ENCODE measurements at places on chromosomes 4 and X.

- no peak for DNase-seq
Measured at GRCh38 chr4:4696530-4696929, 154.7 kb upstream of the STX18 start.

DNA sequence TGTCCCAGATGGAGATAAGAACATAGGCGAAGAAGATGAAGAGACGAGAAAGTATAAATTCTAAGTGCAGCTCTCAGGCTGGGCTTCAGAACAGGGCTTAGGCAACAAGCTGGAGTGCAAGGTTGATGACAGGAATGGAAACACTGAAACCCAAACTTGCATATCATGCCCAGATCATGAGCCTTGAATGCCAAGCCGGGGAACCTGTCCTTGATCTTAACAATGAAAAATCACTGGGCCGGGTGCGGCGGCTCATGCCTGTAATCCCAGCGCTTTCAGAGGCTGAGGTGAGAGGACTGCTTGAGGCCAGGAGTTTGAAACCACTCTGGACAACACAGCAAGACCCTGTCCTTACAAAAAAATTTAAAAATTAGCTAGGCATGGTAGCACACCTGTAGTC is 17.2 kb downstream of the AFAP1 start:
- no peak for DNase-seq

GRCh38 chr4:148693913-148694649 is 251.9 kb upstream of the NR3C2 start:
- DNase-seq, result no peak

DNA sequence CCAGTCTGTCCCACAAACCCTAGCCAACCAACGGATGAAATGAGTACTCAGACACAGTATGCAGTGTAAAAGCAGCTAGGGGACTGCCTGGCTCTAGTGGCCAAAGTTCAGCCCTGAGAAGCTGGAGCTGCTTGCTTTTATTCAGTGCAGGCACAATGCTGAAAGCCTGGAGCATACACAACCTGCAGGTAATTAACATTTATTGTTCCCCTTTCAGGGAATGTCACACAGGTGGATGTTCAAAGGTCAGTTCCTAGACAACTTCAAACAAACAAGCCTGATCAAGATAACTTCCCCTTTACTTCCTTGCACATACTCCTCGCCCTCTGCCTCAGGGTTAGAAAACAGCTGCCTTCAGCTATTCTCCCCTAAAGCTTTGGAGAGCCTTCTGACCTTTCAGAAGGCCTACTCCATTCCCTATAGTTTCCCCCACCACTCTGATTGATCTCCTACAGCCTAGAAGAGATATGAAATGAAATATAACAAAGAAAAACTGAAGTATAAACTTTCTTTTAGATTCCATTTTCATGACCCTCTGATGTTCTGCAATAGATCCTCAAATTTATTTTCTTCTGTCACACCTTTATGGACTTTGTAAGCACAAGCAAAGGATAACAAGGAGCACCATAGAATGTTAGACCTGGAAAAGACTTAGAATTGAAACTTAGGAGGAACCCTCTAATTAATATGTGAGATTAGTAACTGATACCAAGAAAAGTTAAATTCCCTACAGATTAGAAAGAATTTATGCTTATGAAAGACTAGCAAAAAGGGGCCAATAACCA is 6.8 kb upstream of the DCAF8L1 start:
- DNase-seq, result no peak

- DNase-seq, result no peak
Measured at GRCh38 chr4:24979554-24979953, 51.2 kb downstream of the LGI2 start.

GRCh38 chrX:134032441-134032840 is 47.0 kb upstream of the GPC3 start:
- DNase-seq, result no peak

DNA sequence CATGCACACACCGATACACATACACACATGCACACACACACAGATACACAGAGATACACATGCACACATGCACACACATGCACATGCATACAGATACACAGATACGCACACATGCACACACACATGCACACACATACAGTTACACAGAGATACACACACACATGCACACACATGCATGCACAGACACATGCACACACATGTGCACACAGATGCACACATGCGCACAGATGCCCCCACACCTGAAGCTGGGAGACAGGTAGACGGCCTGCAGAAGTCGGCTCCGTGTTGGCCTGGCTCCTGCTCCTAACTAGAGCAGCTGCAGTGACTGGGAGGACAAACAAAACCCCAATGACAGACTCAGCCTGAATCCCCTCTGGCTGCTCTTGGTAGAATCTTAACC is 46.8 kb downstream of the PSAPL1 start:
- DNase-seq, result no peak

DNA sequence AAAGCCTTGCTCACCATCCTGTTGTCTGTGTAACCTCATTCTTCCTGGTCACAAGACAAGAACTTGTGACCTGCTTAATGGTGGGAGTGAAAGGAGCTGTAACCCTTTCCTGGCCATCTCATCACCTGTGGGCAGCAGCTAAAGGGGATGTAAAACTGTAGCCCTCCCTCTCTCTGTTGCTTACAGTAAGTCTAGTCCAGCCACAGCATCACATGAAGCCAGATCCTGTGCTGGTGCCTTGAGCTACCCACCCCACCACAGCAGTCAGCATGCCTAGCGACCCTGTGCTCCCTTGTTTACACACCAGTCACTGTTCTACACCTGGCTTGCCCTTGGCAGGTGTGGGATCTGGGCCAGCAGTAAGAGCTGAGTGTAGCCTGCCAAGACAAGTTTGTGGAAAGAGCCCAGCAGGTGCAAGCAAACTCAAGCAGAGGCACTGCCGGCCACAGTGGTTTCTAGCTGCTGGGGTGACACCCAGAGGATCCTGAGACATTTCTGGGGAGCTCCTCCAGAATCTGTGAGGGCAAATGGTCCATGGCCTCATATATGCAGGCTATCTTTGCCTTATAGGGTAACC is 41.0 kb downstream of the UGT2B28 start:
- no peak for DNase-seq

DNA sequence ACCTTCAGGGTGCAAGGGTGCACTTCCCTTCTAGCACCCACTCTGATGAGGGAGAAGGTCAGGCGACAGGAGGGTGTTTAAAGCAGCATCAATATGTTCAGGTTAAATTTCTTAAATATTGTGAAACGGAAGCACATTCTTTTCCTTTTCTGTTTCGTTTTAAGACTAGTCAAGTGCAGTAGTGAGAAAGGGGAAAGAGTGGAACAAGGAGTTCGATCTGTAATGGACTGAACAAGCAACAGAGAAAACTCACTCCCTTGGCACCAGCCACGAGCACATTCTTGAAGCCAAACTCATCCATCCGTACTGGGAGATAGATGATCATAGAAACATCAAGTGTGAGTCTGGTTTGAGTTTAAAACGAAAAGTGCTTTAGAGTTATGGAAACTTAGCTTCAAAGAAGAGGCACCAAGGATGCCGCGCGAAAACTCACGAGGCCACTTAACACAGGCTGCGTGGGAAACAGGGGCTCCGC is 815 bp downstream of the FAM53A start:
- DNase-seq, result no peak

GRCh38 chr4:25535701-25536473 is 119.8 kb upstream of the SLC34A2 start:
- no peak for DNase-seq

- peak; percentile 17 for DNase-seq
Measured at GRCh38 chr4:169791527-169792156, 33.9 kb upstream of the HPF1 start.

- no peak for DNase-seq
Measured at GRCh38 chrX:132034648-132035047, 11.5 kb downstream of the STK26 start.

DNA sequence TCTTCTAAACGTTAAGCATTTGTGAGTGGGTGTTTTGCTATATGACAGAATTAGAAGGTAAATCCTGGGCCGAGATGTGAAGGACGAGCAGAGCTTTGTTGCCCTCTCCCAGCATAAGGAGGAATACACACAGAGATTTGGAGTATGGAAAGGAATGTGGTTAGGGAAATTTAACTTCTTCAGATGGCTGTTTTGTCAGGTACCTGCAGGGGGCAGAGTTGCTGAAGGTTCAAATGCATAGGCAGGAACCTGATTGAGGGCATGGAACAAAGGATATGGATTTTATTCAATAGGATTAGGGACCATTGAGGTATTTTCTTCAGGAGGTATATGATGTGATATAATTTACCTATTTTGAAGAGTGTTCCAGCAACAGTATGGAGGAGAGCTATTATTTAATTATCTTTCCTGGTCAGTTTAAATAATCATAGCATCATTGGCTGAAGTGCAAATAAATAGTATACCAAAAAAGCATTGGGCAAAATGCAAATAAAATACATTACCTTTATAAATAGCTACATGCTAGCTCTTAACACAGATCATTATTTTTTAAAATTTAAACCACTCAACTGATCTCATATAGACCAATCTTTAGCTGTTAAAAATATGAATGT is 143.6 kb downstream of the SLIT2 start:
- peak; percentile 82 for DNase-seq

DNA sequence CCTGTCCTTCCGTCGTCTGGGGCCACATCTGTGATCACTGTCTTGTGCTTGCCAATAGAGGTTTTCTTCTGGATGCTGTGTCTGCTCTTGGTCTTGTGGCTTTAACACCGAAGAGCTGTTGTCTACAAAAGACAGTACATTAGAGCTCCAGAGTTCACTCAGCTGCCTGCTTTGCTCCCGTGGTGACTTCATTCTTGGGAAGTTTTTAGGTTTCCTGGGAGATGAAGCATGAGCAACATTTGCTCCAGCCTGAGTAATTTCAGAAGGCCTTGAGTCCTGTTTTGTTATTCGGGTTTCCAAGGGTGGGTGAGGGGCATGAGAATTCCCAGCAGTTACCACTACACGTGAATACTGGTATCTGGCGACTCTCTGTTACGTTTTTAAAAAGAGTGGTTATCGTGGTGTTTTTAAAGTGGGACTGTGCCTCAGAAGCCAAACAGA is 189.2 kb downstream of the SHROOM3 start:
- DNase-seq, result no peak

GRCh38 chr4:67451464-67451863 is 93.8 kb downstream of the CENPC start:
- DNase-seq, result no peak

- no peak for DNase-seq
Measured at GRCh38 chrX:134849390-134849789, 141.4 kb upstream of the SMIM10 start.

DNA sequence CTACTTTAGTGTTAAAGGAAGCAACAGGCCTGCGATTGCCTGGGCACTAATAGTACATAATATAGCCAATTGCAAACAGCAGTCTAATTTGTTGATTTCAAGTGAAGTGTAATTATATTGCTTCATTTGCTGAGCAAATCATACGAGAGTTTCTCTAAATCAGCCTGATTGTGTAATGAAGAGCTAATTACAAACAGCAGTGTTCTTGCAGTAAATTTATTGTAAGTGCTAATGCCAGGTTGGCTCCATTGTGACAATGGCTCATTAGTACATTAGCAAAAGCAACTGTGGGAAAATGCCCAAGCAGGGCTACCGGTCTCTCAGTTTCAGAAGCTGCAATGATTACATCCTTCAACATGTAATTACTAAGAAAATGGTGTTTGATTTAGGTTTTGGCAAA is 591.5 kb downstream of the GALNTL6 start:
- no peak for DNase-seq

- DNase-seq, result no peak
Measured at GRCh38 chrX:41022566-41022965, 62.7 kb upstream of the USP9X start.

GRCh38 chrX:2370456-2370855 is 130.3 kb downstream of the DHRSX start:
- DNase-seq, result no peak

GRCh38 chr4:83328521-83329187 is 6.0 kb downstream of the HPSE start:
- DNase-seq, result peak; percentile 49

DNA sequence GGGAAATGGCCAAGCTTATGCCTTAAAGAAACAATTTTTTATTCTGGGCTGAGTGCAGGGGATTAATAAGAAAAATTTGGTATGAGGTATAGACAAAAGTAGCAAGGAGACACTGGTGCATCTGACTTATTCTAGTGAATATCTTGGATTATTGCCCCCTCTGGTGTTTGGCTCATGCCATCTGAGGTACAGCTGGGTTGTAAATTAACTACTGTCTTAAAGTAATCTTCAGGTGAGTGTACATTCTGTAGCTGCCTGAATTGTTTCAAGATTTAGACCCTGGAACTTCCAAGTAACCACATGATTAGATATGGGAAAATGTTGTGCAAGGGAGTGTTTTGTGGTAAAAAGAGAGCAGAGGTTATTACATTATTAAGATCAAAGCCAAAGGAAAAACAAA is 988.7 kb downstream of the FAM133A start:
- DNase-seq, result no peak

GRCh38 chr4:111031596-111031995 is 408.7 kb upstream of the PITX2 start:
- no peak for DNase-seq

DNA sequence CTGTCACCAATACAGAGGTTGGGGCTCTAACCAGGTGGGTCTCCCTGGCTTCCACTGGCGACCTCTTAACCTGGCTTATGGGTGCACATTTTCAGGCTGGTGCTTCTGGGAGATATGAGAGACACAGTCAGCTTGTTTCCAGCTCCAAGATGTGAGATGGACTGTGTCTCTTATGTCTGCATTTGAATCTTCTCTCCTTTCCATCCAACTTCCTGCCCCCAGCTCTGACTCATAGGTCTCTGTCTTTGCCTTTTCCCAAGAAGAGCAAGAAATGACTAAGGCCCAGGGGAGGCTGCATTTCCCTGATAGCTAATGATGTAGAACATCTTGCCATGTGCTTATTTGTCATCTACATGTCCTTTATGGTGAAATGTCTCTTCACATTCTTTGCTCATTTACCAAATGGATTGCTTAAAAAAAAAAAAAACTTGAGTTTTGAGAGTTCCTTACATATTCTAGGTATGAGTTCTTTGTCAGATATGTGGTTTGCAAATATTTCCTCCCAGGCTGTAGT is 3.2 kb upstream of the UXT start:
- DNase-seq, result no peak

- no peak for DNase-seq
Measured at GRCh38 chr4:17166954-17167353, 268.5 kb upstream of the LDB2 start.

DNA sequence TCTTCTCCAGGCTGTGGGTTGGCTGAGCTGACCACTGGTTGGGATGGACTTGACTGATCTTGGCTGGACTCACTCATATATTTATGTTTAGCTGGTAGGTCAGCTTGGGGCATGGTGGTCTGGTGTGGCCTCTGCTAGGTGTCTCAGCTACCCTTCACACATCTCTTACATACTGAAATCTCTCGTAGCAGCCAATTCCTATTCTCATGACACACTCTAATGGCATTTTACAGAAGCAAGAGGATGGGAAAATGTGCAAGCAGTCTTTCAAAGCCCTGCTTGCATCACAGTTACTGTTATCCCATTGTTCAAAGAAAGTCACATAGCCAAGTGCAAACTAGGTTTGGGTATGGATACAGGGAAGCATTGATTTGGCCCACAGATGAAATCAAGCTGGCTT is 55.5 kb upstream of the PCDH18 start:
- DNase-seq, result no peak

DNA sequence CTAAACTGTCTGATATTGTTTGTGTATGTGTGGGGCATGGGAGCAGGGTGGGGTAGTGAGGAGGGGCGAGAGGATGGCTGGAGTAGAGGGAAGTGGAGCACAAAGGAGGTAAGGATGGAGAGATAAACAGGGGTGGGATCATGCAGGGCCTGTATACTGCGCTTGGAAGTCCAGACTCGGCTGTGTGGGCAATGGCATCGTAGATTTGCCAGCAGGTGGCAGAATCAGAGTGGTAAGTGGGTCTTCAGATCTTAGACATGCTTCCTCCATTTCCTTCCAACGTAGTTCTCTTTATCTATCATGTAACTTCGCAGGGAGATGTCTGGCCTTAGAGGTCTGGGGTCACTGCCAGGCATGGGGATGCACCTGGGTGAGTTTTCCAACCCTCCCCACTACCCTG is 155.5 kb downstream of the PDGFRA start:
- no peak for DNase-seq

All from H1 (cell line).